ENCODE measurements at places on chromosomes 12 and 14.
A peak's percentile ranks its signal among the peaks of the same experiment; 100 is the strongest.

DNA sequence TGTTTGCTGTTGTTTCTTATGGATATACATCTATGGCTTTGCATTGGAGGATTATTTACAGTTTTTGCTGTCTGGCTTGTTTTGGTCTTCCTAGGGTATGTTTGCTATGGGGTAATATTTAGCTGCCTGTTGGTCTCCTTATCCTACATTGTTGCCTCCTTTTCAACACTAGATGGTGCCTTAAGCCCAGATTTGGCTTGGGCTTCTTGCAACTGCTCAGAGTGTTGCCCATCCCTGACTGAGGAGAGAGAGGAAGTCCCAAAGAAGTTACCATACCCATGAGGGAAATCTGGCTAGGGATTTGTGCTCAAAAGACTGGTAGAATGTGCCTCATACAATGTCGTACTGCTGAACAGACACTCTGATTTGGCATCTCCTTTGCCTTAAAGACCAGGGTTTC is 94.6 kb upstream of the MUCL1 start:
- peak; percentile 4 for DNase-seq

DNA sequence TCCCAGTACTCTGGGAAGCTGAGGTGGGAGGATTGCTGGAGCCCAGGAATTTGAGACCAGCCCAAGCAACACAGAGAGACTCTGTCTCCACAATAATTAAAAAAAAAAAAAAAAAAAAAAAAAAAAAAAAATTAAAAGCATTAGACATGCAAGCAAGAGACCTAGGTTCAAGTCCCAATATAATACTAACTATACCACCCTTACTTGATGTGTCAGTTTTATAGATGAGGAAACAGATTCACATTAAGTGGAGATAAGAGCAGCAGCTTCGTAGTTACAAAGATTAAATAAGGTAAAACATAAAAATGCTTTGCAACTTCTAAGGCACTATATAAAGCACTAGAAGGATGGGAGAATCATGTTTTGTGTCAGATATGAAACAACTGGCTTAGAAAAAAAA is 9.1 kb downstream of the PPTC7 start:
- DNase-seq: no peak

GRCh38 chr14:30861200-30861599 is 13.2 kb upstream of the COCH start:
- DNase-seq: no peak

- no peak for DNase-seq
These were observed 272 bp downstream of the HECTD1 start for GRCh38 chr14:31207287-31207754.

- DNase-seq: no peak
These were observed 10.4 kb downstream of the SLC15A4 start for GRCh38 chr12:128813392-128813791.

- DNase-seq: no peak
These were observed 27.9 kb downstream of the HNRNPC start for GRCh38 chr14:21241218-21241819.

DNA sequence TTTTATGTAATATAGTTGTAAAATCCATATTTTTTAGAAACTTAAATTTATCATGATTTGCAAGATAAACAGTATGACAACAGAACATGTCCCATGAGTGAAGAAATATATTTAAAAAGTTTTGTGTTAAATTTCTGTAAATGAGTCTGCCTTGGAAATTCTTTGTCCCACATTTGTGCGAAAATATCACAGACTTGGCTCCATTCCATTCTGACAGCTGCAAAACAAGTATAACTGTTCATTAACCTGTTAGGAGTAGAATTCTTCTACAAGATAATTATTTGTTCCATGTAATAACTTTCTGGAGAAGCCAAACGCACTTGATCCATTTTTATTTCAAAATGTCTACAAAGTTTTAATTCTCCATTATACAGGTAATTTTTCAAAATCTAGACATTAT is 37.9 kb downstream of the MDM1 start:
- DNase-seq: no peak

GRCh38 chr12:6067152-6067916 is 57.1 kb downstream of the VWF start:
- DNase-seq: no peak

- DNase-seq: no peak
These were observed 8.3 kb downstream of the CDK2AP1 start for GRCh38 chr12:123263196-123263817.

DNA sequence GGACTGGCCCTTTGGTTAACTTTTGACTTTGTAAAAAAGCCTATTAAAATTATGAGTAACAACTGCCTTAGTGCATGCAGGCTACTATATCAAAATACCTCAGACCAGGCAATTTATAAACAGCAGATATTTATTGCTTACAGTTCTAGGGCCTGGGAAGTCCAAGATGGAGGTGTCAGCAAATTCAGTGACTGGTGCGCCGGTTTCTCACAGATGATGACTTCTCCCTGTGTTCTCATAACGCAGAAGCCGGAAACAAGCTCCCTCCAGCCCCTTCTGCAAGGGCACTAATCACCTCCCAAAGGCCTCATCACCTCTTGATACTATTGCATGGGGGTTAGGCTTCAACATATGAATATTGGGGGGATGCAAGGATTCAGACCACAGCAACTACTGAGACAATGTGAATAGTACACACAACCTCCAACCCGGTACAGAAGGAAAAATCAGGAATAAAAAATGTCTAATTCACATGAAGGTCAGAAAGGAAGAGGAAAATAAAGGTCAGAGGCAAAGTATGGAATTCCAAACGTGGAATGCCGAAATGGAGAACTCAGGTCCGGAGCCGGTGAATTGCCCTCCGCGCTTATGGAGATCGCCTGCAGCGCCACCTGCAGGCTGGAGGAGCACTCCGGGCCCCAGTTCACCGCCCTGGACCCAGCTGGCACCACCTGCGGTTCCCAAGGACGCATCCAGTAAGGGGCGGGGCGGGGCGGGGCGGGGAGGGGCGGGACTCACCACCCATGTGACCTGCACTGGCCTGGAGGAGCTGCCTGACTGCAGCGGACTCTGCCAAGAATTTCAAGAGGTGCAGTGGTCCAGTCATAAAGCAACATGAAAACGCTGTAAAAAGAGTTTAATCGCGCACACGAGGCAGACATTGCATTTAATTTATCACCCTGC is 203.4 kb downstream of the KIF26A start:
- DNase-seq: no peak

DNA sequence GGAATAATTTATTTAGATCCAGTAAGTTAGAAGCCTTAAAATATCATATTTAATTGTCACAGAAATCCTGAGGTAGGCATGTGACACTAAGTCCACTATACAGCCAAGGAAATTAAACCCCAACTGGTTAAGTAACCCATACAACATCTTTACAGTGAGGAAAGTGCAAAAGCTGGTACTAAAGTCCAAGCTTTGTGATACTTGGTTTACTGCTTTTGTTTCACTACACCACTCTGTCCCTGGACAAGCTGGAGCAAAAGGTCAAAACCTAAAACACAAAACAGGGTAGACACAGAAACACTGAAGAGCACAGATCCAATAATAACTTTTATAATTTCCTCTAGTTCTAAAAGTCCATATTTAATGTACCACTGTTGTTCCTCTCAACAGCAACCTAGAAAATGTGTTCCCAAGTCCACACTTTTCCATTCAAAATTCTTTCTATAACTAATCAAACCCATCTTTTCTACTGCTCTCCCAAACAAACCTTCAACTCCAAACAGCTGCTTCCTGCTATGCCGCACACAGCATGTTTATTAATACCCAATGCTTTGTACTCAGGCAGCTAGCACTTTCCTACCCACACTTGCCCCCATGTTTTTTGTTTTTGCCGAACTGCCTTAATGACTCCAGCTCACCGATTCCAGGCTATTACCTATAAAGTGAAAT is 90.9 kb downstream of the MED13L start:
- no peak for DNase-seq

- no peak for DNase-seq
These were observed 217.6 kb upstream of the SFSWAP start for GRCh38 chr12:131493068-131493826.

DNA sequence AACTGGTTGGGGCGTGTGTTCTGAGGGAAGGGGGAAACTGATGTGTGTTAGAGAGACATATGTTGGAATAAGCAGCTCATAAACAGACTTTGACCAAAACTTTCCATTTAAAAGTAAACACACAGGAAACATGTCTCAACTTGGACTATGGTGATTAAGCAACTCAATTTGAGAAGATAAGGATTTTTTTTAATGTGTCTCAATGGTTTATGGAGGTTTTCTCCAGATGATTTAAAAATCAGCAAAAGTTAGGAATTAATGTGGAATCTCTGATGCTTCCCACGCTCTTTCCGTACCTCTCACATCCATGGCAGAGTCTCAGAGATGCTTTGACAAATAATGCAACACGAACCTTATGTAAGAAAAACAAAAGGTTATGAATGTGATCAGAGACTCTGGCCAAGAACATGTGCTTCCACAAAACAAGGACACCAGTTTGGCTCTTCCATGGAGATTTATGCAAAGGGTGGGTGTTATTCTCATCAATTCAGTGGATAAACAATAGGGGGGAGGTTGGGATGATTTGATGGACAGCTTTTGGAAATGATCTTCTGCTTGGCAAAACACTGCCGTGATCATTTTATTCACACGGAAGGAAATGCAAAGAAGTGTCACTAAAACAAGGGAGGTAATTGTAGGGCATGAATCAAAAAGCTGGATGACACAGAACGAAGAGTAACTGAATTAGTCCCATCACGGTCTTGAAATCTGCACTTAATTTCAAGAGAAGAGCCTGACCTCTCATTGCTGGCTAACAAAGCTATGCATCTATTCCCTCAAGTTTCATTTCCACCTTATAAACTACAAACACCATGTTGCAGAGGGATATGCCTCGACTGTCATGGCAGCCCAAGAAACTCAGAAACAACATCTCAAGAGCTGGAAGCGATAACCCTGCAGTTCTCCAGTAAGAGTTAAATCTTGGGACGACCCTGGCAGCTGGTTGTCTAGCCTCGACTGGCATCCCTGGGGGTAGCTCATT is 76.5 kb downstream of the FOXN3 start:
- DNase-seq: no peak

GRCh38 chr14:59247801-59248584 is 59.5 kb downstream of the DAAM1 start:
- DNase-seq: no peak

DNA sequence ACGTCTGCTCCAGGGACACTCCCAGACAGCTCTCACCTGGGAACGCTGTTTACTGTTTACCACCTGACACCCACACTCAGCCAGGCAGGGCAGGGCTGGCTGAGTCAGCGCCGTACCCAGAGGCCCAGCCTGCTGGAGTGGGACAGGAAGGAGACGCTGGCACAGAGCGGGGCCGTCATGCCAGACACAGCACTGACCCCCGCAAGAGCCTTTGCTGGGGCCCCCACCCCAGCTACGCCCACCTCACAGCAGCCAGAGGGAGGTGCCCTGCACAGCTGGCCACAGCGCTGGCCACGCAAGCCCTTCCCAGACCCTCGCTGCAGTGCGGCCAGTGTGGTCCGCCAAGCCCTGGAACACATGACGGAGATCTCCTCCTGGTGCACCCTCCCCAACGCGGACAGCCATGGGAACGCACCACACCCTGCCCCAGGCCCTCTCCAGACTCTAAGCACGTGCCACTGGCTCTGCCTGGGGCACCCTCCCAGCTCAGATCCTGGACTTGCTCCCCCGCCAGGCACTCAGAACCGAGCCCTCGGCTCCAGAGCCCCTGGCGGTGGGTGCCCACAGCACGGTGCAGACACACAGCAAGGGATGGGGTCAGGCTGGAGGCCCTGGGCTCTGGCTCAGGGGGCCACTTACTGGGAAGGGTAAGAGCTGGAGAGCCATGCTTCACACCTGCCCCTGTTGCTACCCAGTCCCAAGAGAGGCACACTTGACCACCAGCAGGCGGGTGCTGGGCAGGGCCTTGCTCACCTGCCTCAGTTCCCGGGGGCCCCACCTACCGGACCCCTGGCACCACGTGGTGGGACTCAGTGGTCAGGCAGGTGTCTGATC is 5.7 kb downstream of the AHNAK2 start:
- DNase-seq: no peak

DNA sequence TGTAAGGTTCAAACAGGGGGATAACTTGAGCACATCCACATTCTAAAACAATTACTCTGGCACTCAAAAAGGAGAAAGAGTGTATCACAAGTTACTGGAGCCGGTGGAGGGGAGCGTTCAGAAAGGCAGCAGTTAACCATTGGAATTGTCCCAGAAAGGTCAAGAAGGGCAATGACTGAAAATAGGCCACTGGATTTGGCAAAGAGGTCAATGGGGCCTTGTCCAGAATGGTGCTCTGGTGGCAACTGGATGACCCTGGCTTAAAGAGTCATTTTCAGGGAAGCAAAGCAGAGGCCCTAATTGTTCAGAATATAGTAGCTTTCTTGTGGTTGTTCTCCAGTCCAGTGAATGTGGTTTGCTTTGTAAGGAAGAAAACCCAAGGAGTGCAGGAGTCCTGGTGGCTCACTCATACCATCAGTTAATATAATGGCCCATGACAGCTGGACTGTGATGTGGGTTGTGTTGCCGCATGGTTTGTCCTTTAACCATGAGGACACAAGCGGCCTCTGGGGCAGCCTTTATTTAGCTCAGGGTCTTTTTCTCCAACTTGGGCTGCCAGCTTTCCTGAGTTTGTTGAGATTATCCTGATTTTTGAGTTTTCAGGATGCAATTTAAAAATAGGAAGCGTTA is 142.8 kb upstream of the PELI2 start:
- DNase-seq: no peak

- DNase-seq: no peak
These were observed 6.6 kb downstream of the MYH7 start for GRCh38 chr14:23428686-23429495.

DNA sequence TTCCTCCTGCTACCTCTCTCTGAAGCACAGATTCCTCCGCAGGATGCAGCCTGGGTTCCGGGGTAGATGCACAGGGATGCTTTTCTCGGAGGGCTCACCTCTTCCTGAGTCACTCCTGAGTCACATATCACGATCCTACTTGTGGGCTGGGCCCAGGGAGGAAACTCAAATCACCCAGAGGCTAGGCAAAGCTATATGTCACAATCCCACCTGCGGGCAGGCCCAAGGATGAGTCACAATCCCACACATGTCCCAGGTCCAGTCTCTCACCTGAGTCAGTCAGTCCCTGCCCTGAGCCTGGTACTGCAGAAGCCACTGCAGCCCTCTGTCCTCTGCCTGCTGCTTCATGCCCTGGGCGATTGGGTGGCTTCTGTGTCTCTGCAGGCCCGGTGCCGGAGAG is 149.0 kb upstream of the GSC start:
- DNase-seq: no peak

GRCh38 chr12:115378291-115378690 is 694.3 kb upstream of the TBX3 start:
- DNase-seq: no peak

- DNase-seq: no peak
These were observed 288.3 kb upstream of the PPFIA2 start for GRCh38 chr12:82047446-82047845.
